Globus pallidus (tissue), 1 donor: ENCODE measurements at places on chromosomes 13 and 19.

GRCh38 chr19:45100201-45100600 is 7.2 kb downstream of the PPP1R37 start:
- no peak for DNase-seq

- DNase-seq: no peak
These were observed 558.2 kb downstream of the SLITRK6 start for GRCh38 chr13:85241060-85241459.

DNA sequence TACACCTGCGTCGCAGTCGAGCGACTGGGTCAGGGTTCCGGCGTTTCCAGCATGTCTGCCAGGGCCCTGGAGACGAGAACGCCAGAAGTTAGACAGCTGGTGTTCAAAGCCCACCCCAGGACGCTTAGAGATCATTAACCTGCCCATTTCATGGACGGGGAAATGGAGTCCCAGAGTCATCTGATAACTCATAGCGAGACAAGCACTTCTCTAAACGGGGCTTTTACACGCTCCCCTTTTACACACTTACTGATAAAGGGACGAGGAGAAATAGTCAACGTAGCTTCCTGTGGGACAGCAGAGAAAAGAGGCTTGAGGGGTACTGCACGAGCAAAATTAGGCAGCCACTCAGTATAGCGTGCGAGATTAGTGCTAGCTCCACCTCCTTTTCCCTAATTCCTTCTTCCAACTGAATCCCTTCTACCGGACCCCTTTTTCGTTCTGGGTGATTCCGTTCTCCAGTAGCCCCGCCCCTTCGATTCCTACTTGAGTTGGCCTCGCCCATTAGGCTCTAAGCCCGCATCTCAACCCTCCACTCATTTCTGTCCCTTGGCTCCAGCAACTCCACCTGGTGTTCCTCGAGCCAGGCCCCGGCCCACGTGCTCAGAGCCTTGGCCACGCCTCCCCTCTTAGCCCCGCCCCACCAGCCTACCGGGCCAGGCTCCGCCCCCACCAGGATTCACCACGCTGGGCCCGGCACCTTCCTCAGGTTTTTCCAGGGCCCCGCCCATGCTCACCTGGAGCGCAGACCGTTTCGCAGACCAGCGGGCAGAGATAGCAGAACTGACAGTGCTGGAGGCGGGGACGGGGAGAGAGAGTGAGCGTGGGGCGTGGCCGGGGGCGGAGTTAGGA is 3.7 kb downstream of the HRC start:
- DNase-seq: no peak

DNA sequence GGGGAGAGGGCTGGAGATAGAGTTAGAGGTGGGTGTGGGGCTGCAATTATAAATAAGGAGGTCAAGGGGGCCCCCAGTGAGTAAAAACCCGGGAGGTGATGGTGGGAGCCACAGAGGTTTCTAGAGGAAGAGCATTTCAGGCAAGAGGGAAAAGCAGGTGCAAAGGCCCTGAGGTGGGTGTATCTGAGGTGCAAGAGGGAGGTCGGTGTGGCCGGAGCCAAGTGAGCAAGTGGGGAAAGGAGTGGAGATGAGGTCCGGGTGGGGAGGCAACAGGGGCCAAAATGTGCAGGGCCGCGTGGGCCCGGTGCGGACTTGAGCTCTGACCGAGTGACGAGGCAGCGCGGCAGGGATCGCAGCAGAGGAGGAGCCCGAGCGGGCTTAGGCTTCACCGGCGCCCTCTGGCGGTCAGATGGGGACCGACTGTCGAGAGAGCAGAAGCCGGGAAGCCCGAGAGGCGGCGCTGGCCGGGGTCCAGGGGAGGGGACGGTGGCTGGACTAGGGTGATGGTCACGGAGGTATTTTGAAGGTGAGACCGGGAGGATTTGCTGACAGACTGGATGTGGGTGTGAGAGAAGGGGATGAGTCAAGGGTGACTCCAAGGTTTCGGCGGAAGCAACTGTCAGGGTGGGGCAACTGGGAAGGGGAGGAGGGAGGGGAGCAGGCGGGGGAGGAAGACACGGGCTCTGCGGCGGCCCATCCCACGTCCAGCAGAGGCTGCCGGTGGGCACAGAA is 17.7 kb upstream of the SPACA4 start:
- peak; percentile 68 for DNase-seq

DNA sequence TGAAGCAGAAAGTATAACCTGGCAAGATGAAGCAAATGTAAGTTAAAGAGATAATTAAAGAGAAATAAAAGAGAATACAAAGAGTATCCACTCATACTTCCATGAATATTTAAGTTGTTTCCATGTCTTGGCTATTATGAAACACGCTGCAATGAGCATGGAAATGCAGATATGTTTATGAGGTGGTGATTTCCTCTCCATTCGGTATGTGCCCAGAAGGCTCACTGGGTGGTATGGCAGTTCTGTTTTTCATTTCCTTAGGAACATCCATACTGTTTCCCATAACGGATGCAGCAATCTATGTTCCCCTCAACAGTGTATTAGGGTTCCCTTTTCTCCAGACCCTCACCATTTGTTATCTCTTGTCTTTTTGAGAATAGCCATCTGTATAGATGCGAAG is 272.6 kb upstream of the SOX21 start:
- no peak for DNase-seq
